Muscle of arm (tissue), 14 donors: ENCODE measurements at places on chromosomes 13 and 19. TPM values are rescaled to one million over a fixed set of nuclear protein-coding genes. Genes with fewer than 3 reads are reported as not detected.

DNA sequence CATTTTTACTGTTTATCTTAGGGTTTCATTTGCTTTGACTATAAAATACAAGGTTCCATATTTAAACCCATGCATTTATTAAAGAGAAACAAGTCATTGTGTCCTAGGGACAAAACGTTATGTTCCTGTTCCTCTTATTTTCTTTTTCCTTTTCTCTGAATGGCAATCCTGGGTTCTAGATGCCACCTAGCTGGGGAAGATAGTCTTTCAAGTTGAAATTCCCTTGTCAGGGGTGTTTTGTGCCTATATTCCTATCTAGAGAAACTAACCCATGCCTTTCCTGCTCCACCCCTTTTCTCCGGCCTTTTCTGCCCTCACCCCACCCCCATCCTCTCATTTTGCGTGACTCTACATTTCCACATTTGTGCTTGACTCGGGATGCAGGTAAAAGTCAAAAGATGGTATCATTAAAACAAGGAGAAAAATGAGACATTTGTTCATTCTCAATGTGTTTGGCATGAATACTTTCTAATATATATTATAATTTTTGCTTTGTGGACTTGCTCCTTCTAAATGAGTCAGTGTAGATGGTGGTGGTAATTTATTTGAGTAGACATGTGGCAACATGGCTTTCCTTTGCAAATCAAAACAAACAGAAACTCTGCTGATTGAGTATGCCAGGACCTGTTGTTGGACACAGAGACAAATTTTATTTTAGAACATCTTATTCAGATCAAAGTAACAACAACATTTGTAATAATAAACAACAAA lies 26.8 kb upstream of the STARD13 start:
- no peak for DNase-seq

DNA sequence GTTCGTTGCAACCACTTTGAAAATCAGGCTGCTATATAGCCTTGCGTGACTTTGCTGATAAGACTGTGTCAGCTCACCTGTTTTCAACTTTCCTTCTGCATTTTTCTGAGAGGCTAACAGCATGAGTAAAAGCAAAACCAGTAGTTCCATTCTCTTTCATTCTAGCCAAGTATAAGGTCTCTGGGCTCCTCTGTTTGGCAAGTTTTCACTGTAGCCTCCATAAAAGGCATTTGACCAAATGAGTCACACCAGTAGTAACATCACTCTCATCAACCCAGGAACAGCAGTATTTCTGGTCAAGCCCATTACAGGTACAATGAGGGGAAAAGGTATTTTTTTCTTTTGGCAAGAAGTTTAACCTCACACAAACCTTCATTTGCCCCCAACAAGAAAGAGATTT lies 1149.8 kb upstream of the MIR17HG start:
- no peak for DNase-seq

- DNase-seq = no peak
Measured at GRCh38 chr13:51770160-51770559, 33.8 kb downstream of the DHRS12 start.

- DNase-seq = no peak
Measured at GRCh38 chr13:83515268-83516015, 366.8 kb downstream of the SLITRK1 start.

- DNase-seq = no peak
Measured at GRCh38 chr19:28296506-28296905, 916.4 kb downstream of the UQCRFS1 start.

ADGRE3 gene
- not detected for polyA plus RNA-seq
